ENCODE measurements at places on chromosomes 2 and 18.

- no peaks in the 10 kb centered on the region for H3K27me3 ChIP-seq
- H3K27ac ChIP-seq = peak overlapping the region; percentile 78
- H3K4me3 ChIP-seq = no peak overlapping the region
- H3K36me3 ChIP-seq = no peaks in the 10 kb centered on the region
- DNase-seq = no peak
Observed at GRCh38 chr2:98479371-98479770, 34.7 kb downstream of the INPP4A start.

DNA sequence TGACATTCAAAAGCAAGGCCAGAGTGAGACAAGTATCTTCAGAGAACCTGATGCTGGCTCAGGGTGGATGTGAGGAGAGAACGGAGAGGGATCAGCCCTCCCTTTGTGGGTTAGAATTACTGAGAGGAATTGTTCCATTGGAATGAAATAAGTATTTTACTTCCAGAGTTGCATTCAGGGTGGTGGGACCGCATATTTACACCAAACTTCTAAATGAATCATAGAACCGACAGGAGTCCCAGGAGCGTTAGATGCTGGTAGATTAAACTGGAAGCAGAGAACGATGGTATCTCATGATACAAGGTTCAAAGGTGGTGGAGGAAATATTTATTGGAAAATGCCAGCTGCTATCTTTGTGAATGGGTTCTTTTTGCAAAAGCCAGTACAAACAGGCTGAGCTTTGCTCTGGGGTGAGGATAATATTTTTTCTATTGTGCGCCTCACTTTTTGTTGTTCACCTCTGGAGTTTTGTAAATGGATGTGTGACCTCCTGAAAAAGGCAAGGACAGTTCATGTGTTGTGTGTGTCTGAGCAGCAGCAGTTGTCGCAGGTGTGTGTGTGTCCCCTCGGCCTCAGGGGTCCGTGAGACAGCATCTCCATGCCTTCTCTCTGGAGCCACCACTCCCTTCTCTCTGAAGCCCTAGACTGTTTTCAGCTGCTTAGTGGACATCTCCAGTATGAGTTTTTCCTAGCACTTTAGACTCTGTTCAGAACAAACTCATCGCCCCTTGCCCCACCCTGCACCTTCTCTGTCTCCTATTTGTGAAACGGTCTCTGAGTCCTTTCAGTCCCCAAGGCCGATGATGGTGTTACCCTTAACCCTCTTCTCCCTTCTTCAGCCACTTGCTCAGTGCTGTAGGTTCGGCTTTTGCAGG lies 17.8 kb downstream of the MTCL1 start:
- H3K27me3 ChIP-seq = no peaks in the 10 kb centered on the region
- H3K4me3 ChIP-seq = no peak overlapping the region
- no peak overlapping the region for H3K27ac ChIP-seq
- DNase-seq = no peak
- no peaks in the 10 kb centered on the region for H3K4me1 ChIP-seq

GRCh38 chr2:224780823-224781222 lies 64.7 kb upstream of the CCDC195 start:
- H3K27ac ChIP-seq = no peak overlapping the region
- H3K4me3 ChIP-seq = no peak overlapping the region

- H3K36me3 ChIP-seq = no peaks in the 10 kb centered on the region
- no peak overlapping the region for H3K4me3 ChIP-seq
- H3K27me3 ChIP-seq = no peaks in the 10 kb centered on the region
- no peak overlapping the region for H3K27ac ChIP-seq
- H3K4me1 ChIP-seq = no peaks in the 10 kb centered on the region
- no peak for DNase-seq
Observed at GRCh38 chr2:114507744-114508143, 65.3 kb downstream of the DPP10 start.

DNA sequence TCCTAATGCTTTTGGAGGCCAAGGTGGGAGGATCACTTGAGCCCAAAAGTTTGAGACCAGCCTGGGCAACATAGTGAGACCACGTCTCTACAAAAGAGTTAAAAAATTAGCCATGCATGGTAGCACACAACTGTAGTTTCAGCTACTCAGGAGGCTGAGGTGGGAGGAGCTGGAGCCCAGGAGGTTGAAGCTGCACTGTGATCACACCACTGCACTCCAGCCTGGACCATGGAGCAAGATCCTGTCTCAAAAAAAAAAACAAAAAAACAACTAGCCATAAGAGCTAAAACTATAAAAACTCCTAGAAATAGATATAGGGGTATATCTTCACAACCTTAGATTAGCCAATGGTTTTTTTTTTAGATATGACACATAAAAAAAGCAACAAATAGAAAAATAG lies 16.9 kb upstream of the COL6A3 start:
- H3K27me3 ChIP-seq = no peaks in the 10 kb centered on the region
- peak overlapping the region; percentile 99 for H3K27ac ChIP-seq
- peaks cover 34% of the 10 kb centered on the region for H3K4me1 ChIP-seq
- no peak for DNase-seq
- no peak overlapping the region for H3K4me3 ChIP-seq

DNA sequence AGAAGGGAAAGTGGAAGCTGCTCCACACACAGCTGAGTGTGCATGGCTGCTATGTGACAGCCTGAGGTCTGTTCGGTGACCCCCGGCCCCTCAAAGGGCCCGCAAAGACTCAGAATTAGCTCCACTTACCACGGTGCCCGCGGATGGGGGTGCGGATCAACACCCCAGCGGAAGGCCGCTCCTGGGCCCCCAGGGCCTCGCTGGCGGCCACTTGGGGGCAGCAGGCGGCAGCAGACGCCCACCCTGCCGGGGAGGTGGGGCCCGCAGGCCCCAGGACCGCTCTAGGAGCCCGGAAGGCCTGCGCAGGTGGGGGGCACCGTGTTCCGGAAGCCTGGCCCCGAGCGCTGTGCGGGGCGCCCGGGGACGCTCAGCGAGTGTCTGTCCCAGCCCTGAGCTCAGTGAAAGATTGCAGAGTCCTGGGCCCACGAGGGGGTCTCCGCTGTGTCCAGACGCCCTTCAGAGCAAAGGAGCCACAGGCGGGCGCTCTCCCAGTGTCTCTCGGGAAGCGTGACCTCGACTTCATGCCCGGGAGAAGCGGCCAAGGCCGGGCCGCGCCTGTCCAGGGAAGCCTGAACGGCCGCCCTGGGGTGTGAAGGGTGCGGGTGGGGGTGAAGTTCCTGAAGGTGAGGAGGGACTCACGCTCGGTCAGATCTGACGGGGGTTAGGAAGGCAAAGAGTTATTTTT lies 118.7 kb downstream of the VAPA start:
- no peak overlapping the region for H3K27ac ChIP-seq
- no peak overlapping the region for H3K4me3 ChIP-seq
- no peaks in the 10 kb centered on the region for H3K36me3 ChIP-seq
